ENCODE measurements at places on chromosomes 11 and 22.

DNA sequence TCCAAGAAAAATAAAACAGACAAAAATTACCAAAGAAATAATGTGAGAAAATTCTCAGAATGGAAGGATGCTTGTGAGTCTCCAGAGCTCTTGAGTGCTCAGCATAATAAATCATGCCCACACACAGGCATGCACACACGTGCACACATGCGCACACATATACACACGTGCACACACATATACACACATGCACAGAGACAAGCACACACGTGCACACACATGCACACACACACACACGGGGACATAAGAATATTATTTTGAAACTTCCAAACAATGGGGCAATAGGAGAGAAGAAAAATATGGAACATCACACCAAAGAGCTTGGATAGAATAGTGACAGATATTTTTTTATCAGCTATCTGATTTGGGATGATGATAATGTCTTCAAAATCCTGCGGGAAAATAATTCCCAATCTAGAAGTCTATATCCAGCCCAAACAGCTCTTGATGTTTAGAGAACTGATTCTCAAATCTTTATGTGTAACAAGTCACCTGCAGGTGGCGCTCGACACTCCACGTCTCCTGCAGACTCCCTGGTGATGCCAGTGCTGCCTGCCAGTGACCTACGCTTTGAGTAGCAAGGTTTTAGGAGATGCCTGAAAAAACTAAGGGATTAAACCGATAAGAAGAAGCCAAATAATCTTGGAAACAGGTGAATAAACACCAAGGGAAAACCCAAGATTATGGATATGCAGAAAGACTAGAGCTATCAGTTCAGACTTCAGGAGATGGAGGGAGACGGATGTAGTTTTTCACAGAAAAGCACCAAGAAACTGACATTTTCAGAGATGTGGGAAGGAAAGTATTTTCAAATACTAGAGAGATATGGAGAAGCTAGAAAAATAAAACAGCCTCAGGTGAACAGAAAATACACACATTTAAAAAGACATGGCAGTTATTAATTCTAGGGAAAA, 743.6 kb downstream of the ETS1 start:
- DNase-seq: peak; percentile 77

DNA sequence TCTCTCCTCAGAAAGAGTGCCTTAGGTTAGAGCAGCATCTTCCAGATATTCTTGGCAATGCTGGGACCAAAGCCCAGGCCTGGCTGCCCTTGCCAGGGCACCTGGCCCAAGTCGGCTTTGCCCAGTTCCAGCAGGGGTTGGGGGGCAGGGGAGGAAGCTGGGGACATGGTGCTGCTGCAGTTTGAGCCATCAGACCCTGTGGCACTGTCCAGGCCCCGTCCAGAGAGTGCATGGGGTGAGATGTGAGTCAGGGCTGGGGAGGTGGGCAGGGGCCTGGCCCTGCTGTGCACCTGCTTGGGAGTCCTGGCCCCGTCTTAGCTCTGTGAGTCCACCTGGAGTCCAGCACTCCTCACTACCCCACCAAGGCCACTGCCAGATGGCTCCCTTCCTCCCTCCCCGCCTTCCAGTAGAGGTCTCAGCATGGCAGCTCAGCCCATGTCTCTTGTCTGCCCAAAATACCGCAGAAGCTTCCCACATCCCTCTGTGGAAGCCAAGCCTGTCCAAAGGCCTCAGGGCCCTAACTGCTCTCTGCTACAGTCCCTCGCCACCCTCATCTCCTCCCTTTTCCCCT, 16.6 kb downstream of the DERL3 start:
- no peak for DNase-seq

- DNase-seq: peak; percentile 47
These were observed at the start of gene CSF2RB for GRCh38 chr22:36913427-36914389. Gene CSF2RB (plus strand): TSS chr22:36913628. CDS start chr22:36922208, 8,580 bp downstream.

DNA sequence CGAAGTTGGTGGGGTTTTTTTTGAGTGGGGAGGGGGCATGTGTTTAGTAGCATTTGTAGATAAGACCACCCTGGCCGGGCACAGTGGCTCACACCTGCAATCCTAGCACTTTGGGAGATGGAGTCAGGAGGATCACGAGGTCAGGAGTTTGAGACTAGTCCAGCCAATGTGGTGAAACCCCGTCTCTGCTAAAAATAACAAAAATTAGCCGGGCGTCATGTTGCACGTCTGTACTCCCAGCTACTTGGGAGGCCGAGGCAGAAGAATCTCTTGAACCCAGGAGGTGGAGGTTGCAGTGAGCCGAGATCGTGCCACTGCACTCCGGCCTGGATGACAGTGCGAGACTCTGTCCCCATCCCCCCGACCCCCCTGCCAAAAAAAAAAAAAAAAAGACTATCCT, 34.6 kb downstream of the CECR2 start:
- DNase-seq: no peak

- no peak for DNase-seq
These were observed 11.0 kb upstream of the MOB2 start for GRCh38 chr11:1497600-1497999.

GRCh38 chr11:87198266-87198881, 160.6 kb downstream of the TMEM135 start:
- no peak for DNase-seq

- no peak for DNase-seq
These were observed 4.6 kb upstream of the ACER3 start for GRCh38 chr11:76856106-76856505.

- no peak for DNase-seq
These were observed 365.7 kb upstream of the CADM1 start for GRCh38 chr11:115869780-115870431.

- DNase-seq: no peak
These were observed 199.2 kb downstream of the IGLL1 start for GRCh38 chr22:23380911-23381310.

GRCh38 chr11:1966531-1966930, 19.4 kb downstream of the MRPL23 start:
- no peak for DNase-seq

DNA sequence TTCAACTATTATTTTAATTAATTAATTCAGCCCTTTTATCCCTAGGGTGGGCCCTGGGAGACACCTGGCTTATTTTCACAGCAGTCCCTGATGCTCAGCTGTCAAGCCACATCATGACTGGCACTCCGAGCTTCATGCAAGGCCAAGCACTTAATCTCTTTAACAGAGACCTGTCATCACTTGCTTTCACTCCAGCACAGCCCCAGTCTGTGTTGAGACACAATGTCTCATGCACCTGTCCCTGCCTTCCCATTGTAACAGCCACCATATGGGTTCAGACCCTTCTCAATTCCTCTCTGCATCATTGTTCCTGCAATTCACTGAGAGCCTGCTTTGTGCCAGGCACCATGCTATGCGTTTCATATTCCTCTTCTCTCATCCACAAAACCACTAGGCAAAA, 222.2 kb upstream of the TENM4 start:
- DNase-seq: no peak

DNA sequence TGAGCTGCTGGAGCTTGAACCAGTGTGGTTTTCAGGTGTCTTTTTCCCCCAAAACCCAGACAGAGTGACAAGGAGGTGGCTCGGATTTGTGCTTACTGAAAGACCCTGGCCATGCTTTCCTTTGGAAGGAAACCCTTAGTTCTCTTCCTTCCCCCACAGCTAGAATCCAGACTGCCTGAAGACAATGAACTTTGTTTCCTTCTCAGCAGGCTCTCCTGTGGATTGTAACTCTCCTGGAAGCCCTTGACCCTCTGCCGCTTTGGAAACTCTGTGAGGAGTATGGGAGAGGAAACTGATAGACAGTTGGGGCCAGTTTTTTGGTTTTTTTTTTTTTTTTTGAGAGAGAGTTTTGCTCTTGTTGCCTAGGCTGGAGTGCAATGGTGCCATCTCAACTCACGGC, 62.1 kb upstream of the SESN3 start:
- no peak for DNase-seq

GRCh38 chr11:75577207-75577606, 15.2 kb downstream of the SERPINH1 start:
- peak; percentile 82 for DNase-seq

DNA sequence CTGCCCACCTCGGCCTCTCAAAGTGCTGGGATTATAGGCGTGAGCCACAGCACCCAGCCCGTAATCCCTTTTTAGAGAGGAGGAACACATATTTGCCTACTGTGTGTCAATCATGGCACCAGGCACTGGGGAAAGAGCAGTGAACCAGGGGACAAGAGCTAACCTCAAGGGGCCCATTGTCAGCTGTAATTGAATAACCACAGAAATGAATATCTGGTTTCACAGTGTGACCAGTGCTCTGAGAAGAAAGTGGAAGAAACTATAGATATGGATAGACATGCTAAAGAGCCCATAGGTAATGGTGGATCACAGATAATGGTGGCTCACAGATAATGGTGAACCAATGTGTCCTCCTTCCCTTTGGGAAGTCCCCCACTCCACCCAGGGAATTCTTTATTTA, 8.6 kb upstream of the KCTD14 start:
- no peak for DNase-seq

- DNase-seq: no peak
These were observed 1.1 kb upstream of the SSTR3 start for GRCh38 chr22:37213218-37213855.

GRCh38 chr22:19652316-19652715, 62.0 kb upstream of the SEPTIN5 start:
- no peak for DNase-seq

GRCh38 chr22:35664955-35665587, 16.8 kb downstream of the APOL6 start:
- DNase-seq: no peak

GRCh38 chr11:74276581-74276980, 34.9 kb downstream of the P4HA3 start:
- DNase-seq: no peak

DNA sequence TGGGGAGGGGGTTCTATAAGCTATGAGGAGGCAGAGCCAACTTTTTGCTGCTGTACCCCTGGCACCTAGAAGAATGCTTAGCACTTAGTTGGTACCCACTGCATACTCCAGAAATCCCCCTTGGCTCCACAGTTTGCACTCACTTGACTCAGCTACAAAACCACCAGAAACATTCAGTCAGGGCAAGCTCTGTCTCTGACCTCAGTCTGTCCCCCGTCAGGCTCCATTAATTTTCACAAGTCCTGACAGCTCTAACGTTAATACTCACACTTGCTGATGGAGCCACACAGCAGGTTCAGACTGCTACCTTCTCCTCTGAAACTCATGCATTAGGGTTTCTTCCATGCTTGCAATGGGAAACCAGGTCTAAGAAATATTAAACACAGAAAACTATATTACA, 81.7 kb downstream of the MPPED2 start:
- DNase-seq: no peak

DNA sequence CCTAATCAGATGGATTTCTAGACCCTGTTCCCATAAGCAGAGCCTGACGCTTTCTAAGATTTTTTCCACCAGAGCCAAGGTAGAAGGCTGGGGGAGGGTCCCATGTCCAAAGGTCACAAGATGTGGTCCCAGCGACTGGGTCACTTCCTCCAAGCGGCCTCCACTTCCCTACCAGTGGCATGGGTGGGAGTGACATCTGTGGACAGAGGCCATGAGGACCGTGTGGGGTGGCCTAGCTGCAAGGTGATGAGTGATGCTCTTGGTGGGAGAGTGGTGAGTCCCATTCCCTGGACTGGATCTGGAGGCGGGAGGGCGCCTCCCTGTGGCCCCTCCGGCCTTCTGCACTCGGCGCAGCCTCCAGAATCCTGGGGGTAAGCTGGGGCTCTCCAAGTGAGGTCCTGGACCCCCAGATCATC, 32.4 kb upstream of the PRR5 start:
- no peak for DNase-seq

DNA sequence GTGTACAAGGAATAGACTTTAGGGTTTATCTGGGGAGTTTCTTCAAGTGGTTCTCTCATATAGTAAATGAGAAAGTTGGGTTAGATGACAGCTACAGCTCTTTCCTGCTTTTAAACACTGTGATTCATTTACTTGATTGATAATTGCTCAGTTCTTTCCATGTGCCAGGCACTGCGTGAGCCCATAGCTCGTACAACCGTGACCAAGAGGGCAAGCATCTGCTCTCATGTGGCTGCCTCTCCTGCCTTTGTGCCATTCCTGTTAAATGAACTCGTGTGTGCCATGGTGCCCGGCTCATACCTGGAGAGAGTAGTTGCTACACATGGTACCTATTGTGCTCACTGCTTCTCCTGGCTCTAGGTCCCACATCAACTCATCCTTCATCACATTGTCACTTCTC, 206.3 kb downstream of the SNX19 start:
- DNase-seq: no peak

DNA sequence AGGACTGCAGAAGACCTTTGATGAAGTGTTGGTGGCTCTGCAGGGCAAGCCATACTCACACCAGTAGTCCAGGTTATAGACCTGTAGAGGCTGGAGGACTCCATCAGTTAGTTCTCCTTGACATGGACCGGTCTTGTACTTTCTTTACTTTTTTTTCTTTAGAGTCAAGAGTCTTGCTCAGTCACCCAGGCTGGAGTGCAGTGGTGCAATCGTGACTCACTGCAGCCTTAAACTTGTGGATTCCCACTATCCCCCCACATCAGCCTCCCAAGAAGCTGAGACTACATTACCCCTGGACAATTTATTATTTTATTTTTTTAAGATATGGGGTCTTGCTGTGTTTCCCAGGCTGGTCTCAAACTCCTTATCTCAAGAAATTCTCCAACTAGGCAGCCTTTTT, 49.6 kb upstream of the E2F8 start:
- DNase-seq: no peak

DNA sequence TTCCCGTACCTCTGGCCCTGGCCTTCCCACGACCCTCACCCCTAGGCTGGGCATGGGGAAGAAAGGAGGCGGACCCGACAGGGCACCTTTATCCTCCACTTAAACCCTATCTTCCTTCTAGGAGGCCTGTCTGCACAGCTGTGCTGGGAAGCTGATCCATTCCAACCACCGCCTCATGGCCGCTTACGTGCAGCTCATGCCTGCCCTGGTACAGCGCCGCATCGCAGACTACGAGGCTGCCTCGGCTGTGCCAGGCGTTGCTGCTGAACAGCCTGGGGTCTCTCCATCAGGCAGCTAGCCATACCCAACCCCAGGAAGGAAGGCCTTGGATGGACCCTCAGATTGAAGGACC, 599 bp downstream of the TIMM10B start:
- DNase-seq: no peak

GRCh38 chr22:30368420-30368819, 11.6 kb downstream of the CCDC157 start:
- no peak for DNase-seq

DNA sequence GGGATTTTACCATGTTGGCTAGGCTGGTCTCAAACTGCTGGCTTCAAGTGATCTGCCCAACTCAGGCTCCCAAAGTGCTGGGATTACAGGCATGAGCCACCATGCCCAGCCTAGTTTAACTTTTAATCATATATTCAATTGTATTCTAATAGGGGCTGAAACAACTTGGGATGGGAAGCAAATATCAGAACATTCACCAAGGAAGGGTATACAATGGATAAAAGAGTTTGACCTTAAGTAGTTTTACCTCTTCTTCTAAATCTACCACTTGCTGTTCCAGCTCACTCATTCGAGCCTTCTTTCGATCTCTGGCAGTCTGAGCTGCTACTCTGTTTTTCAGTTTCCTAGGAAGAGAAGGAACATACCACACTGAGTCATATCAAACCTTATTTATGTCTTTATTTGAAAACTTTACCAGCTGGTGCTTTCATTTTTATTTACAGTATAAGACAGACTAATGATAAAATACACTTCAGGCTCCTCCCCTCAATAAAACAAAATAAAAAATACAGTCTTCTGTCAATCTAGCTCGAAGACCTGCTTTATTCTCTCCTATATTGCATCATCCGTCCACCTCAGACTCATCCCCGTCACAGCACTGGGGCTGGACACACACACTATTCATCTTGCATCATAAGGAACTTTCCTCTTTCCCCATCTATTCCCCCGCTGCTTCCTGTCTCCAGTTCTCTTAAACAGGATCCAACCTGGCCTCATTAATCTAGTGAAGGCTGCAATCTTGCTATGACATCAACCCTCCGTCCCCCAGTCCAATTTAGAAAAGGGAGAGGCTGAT, 1.4 kb downstream of the XBP1 start:
- peak; percentile 73 for DNase-seq
